ENCODE measurements at places on chromosomes 6 and 20.

DNA sequence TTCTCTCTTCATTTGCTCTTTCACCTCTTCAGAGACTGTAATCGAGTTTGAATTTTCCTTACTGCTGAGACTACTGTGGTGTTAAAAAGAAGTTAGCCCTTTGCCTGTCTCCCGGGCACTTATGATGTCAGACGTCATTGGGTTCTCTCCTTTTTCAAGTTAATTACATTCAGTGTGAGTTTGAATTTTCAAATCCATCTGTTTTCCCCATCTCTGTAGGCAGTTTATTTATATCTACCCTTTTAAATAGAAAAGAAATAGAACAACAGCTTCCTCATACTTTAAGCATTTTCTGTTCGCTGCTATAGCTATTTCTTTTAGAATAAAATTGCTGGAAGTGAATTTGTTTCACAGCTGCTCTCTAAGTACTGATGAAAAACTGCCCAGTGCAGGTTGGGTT, 81.4 kb downstream of the MCHR2 start:
- no peak for DNase-seq

- no peak for DNase-seq
Measured at GRCh38 chr6:112362027-112362795, 15.1 kb downstream of the RFPL4B start.

DNA sequence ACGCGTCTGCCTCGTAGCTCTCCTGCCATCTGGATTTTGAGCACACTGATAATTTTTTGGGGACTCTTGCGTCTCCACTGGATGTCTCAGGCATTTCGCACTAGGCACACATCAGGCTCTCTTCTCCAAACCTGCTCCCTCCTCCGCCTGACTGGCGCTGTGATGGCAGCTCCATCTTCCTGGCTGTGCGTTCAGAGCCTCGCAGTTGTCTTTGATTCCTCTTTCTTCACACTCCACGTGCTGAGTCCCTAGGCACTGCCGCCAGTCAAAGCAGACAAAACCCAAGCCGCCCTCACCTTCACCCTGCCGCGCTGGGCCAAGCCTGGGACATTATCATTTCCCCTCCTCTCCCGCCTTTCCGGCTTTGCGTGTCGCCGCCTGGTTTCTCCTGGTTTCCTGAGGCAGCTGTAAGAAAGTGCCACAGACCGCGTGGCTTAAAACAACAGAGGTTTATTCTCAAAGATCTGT, 778 bp downstream of the PSMG4 start:
- DNase-seq = no peak

- no peak for DNase-seq
Measured at GRCh38 chr6:111552241-111552744, 53.4 kb downstream of the TRAF3IP2 start.

DNA sequence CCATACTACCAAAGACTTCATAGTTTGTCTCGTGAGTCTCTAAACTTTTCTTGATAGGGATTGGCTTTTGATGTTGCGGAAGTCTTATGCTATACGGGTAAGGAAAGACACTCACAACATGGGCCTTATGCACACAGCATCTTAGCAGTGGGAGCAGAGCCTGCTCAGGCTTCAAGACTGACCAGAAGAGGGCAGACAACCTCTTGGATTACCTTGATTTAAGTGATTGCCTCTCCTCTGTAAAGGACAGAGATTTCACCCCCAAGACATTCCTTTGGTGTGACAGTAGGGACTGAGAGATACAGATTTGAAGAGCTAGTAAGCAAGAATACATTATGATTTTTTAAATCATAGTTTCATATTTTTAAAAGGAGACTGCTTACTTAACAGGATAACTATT, 71.0 kb upstream of the SAMD3 start:
- no peak for DNase-seq

- DNase-seq = no peak
Measured at GRCh38 chr20:32326504-32326845, 31.7 kb upstream of the ASXL1 start.

- no peak for DNase-seq
Measured at GRCh38 chr6:8014947-8015346, 49.2 kb downstream of the BLOC1S5 start.

- DNase-seq = no peak
Measured at GRCh38 chr20:57783196-57783595, 73.4 kb upstream of the PMEPA1 start.

- no peak for DNase-seq
Measured at GRCh38 chr20:20837574-20838021, 125.2 kb upstream of the RALGAPA2 start.

- no peak for DNase-seq
Measured at GRCh38 chr6:11428895-11429294, 108.7 kb upstream of the TMEM170B start.

DNA sequence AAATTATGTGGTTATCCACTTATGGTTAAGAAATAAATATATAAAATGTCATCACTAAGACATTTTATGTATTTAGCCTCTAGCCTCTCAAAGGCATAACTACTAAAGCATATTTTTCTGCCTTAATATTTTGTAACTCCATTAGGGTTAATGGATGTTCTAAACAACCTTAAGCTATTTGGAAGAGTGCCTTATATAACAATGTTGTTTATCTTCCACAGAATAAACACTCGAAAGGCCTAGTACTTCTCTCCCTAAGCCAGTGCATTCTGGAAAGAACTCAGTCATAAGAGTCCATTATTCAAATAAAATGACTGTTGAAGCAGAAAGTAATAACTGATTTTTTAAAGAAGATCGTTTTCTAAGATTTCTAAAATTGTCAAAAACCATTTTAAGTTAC, 15.0 kb upstream of the PRIM2 start:
- DNase-seq = no peak

DNA sequence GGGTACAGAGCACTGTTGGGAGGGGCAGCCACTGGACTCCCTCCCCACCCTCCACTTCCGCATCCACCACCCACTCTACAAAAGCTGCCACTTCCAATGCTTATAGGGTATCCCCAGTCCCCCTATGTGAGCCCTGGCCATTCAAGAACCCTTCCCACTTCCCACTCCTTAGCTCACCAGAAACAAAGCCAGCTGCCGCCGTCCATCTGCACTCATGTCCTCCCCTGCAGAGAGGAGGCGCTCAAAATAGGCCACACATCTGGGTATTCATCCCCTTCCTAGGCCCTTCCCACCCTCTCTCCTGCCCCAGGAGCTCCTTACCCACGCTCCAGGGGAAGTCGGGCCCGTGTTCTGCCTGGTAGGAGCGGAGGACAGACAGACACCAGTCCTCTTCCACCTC, 6.5 kb upstream of the LY6G5C start:
- no peak for DNase-seq

DNA sequence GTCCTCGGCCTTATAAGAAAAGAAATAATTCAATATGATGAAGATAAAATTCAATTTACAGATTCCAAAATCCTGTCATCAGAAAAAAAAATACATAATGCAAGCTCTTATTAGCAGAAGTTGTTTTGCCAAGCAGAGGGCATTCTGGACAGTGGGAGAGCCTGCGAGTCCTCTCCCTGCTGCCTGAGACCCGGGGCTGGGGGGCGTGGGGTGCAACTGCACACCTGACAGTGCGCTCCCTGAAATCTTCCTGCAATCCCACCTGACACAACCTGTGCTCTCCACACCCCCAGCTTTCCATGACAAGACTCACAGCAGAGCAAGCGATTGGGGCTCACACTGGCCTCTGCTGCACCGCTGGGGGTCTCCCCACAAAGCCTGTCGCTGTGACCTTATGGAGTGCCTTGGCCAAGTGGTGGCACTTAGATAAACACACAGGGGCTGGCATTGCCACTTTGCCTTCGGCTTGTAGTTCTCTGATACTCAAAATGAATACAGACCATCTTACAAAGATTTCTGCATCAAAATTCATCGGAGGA, 130.3 kb upstream of the PDE10A start:
- no peak for DNase-seq

DNA sequence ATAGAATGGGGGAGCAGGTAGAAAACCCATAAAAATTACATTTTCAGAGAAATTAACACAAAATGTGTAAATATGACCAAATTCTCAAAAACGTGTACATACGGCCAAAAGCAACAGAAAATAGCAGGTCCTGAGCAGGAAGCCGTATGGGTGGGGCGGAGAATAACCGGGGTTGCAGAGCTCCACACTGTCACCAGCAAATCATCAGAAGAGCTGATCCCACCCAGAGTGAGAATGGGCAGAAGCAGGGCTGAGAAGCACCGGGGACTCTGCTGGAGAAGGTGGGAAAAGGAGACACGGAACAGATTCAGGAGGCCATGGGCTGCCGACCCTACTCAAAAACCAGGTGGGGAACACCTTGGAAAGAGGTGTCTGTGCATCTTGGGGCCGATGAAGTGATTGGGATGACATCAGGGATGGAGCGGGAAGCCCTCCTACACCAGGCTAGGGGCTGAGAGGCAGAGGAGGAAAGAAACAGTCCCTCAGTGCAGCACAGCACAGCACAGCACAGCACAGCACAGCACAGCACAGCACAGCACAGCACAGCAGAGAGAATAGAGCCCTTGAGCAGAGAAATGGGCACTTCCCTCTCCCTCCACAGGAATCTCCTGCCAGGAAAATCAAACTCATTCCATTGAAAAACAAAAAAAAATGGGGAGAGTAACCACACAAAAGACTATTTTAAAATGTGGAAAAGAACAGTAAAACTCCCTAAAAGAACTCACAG, 22.3 kb downstream of the STX7 start:
- DNase-seq = no peak

- DNase-seq = no peak
Measured at GRCh38 chr6:132685009-132685408, 26.0 kb upstream of the TAAR1 start.

- no peak for DNase-seq
Measured at GRCh38 chr20:50655311-50655880, 35.9 kb downstream of the RIPOR3 start.

- no peak for DNase-seq
Measured at GRCh38 chr6:22411376-22412105, 114.7 kb upstream of the PRL start.

GRCh38 chr6:152273002-152273401, 364.2 kb downstream of the SYNE1 start:
- DNase-seq = no peak

- DNase-seq = no peak
Measured at GRCh38 chr6:14883921-14884320, 361.9 kb upstream of the JARID2 start.

DNA sequence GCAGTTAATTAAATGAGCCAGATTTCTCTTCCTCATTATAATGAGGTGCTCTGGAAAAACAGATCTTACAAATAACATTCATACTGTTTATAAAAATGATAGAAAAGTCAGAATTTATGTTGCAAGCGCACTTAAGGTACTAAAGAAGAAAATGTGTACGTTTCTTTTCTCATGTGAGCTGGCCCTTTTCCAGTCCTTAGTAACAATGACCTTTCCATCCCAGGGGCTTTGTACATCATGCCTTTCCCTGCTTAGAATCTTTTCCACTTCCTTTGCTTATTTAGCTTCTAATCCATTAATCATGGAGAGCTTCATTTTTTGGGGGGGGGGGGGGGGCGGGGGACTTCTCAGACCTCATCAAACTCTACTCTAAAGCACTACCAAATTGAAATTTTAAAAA, 4.8 kb downstream of the FBXO5 start:
- DNase-seq = no peak

- no peak for DNase-seq
Measured at GRCh38 chr6:100472674-100473073, 8.0 kb upstream of the SIM1 start.

GRCh38 chr6:131331151-131331550, 195.9 kb downstream of the AKAP7 start:
- DNase-seq = no peak

DNA sequence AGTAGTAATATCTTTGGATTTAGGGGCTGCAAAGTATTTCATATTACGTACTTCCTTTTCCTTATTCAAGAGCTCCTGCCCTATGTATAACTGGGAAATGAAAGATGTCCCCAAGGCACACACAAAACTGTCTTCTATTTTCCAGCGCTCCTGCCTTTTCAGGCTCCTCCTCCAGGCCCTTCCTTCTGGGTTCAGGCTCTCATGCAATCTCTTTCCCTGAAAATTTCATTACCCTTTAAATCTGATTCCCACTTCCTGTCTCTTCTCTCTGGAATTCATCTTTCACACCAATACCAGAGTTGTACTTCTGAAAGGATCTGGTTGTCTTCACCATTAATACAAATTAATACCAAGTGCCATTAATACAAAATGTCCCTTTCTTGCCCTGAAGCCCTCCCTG, 181.6 kb downstream of the UTRN start:
- DNase-seq = no peak

DNA sequence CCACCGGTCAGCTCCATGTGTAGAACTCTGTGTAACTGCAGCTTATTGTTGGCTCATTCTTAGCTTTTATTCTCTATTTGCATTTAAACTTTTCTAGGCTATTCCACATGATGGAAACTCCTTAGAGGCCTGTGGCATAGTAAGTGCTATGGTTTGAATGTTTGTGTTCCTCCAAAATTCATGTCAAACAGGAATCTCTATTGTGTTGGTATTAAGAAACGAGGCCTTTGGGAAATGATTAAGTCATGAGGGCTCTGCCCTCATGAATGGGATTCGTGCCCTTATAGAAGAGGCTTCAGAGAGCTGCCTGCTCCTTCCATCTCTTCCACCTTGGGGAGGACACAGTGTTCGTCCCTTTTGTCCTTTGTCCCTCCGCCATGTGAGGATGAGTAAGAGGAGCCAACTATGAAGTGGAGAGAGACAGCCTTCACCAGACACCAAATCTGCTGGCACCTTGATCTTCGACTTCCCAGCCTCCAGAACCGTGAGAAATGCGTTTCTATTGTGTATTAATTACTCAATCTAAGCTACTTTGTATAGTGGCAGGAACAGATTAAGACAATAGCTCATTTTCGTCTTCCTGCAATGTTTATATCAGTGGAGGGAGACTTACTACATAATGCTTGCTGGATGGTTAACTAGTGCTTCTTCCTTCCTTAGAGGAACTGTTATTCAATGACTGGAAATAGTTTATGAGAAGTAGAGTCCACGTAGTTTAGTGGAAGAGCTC, 361.1 kb downstream of the FARS2 start:
- no peak for DNase-seq

DNA sequence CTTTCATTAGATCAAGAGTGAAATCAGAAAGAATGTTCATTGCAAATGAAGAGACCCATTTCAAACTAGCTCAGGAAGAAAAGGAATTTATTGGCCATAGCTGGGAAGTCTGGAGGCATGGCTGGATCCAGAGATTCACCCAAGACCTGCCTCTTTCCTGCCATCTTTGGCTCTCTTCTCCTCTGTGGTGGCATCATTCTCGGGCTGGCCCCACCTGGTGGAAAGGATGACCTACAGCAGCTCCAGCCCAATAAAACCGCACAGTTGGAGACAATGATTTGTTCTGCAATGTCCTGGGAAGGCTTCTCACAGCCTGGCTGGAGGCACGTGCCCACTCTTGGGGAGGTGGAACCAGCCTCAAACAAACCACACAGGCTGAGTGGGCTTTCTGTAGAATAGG, 18.1 kb upstream of the FERMT1 start:
- no peak for DNase-seq

Data from activated CD4-positive, alpha-beta T cell treated with anti-CD3 and anti-CD28 coated beads for 24 hours (primary cell).